Left hindlimb (tissue), 1 donor: ENCODE measurements at places on chromosomes 7 and 10.

- peak; percentile 58 for DNase-seq
Measured at GRCh38 chr7:72493850-72494661, 81.9 kb upstream of the CALN1 start.

DNA sequence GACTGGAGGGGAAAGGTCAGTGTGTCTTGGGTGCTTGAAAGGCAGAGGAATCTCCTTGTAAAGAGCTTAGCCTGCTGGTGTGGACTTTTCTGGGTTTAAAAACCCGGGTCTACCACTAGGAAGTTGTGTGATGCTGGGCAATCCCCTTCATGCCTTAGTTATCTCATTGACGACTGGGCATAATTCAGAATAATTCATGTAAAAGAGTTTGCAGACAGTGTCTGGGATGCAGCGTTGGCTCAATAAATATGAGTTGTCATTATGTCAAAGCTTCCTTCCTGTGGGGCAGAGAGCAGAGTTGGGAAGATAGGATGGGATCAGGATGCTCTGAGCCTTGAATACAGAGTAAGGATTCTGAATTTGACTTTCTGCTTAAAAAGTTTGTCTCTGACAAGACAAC, 196.4 kb downstream of the ADRA2A start:
- no peak for DNase-seq

GRCh38 chr10:28111712-28112111, 112.8 kb upstream of the ODAD2 start:
- no peak for DNase-seq

GRCh38 chr7:86929293-86930109, 130.0 kb downstream of the ELAPOR2 start:
- DNase-seq, result no peak
